ENCODE measurements at places on chromosomes 6 and 20.
A peak's percentile ranks its signal among the peaks of the same experiment; 100 is the strongest.

DNA sequence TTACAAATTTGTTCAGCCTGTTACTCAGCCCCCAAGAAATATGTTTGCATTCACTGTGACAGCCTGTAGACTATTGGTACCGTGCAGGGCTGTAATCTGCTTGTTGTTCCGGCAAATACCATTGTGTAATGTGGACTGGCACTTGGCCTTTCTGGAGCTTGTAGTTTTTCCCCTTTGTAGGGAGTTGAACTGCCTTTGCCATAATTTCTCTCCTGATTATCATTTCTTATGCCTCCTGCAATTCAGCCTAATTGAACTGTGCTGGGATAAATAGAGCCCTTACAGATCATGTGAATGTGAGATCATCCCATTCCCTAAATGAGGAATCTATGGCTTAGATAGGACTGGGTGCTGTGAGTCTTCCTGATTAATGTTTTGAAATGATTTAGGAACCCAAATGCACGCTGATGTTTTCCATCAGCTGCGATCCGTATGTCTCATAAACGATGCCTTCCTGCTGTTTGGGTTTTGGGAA lies 185.1 kb downstream of the JARID2 start:
- no peak for DNase-seq

DNA sequence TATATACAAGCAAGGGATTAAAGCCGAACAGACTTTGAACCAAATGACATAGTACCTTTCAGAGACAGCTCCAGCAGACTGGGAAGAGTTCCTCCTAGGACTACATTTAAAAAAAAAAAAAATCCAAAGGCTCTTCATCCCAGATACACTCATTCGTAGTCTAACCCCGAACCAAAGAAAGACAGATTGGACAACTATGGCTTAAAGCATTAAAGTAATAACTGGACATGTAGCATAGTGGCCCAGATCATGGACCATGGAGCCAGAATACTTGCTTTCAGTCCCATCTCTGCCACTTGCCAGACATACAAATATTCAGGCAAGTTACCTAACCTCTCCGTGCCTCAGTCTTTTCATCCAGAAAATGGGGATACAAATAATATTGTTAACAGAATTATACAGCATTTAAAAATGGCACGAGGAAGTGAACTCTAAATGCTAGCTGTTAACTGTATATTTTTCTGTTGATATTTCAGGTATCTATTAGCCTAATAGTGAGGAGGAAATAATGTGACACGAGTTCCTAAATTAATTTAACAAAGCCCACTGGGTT lies 123.7 kb downstream of the HIVEP2 start:
- no peak for DNase-seq

- DNase-seq, result no peak
Observed at GRCh38 chr6:116087437-116088027, 13.1 kb upstream of the NT5DC1 start.

DNA sequence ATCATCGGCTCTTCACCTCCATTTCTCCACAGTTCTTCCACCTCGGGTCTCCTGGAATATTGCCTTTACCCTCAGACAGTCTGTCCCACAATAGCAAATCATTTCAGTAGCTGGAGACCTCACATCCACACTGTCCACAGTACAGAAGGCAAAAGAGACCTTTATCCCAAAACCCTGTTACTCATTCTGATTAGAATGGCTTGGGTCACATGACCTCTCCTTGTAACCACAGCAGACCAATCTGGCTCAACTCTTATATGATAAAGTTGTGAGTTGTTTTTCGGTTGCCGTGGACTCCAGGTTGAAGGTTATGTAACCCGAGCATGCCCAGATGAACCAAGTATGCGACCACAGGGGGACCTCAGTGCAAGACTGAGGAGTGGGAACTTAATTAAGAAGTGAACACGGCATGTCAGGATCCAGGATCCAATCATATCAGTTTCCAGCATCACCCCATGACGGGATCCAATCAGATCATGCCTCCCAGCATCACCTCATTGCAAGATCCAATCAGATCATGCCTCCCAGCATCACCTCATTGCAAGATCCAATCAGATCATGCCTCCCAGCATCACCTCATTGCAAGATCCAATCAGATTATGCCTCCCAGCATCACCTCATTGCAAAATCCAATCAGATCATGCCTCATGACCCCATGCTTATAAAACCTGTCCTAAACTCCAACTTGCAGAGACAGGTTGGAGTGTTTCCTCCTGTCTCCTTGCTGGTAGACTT lies 68.7 kb downstream of the LY86 start:
- DNase-seq, result no peak

DNA sequence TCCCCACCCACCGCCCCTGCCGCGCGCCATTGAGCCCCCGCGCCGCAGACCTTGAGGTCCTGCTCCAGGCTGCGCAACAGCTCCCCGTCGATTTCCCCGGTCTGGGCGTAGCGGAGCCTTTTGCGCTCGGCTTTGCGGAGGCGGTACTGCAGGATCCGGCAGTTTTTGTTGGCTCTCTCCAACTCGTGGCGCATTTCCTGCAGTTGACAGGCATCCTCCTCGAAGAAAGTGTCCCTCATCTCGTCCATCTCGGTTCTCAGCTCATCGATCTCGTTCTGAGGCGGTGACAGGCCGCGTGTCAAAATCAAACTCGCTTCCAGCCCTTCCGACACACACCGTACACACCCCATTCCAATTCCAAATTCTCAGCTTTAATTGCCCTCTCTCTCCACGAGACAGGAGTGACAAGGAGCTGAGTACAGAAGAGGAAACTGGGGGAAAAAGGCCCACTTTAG lies 4.3 kb downstream of the MTCL3 start:
- DNase-seq, result peak; percentile 39

DNA sequence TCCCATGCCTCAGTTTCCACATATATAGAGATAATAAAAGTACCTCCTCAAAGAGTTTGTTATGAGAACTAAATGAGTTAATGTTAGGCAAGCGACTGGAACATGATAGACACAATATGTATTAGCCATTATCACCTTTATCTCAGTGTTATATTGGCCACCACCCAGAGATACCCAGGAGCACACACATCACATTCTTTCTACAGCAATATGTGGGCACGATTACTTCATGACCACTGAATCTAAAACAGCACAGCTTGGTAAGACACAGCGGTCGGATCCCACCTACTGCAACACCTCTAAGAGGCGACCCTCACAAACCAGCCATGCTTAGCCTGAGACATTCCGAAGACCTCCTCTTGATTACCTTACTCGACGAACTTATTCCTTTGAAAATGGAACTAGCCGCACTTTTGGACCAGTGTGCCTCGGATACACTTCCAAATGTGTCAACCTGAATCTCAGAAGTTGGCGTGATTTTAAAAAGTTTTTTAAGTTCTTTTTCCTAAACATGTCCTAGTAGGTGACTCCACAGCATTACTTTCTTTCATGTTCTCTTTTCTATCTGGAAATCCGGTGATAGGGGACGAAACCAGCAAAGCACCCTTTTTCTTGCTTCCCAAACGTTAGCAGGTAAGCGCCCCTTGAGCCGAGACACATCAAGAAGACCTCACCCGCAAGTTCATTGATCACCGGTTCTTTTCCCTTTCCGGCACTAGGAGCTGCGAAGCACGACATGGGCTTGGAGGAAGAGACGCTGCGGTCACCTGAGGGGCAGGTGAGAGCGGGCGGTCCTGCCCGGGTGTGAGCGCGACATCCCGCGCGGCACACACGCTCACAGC lies 923 bp downstream of the GMDS start:
- DNase-seq, result no peak

GRCh38 chr6:32060966-32061655 lies 22.9 kb downstream of the CYP21A2 start:
- DNase-seq, result no peak

- no peak for DNase-seq
Observed at GRCh38 chr6:22880686-22881433, 311.5 kb downstream of the HDGFL1 start.

- no peak for DNase-seq
Observed at GRCh38 chr6:165695722-165696515, 32.9 kb upstream of the PDE10A start.

DNA sequence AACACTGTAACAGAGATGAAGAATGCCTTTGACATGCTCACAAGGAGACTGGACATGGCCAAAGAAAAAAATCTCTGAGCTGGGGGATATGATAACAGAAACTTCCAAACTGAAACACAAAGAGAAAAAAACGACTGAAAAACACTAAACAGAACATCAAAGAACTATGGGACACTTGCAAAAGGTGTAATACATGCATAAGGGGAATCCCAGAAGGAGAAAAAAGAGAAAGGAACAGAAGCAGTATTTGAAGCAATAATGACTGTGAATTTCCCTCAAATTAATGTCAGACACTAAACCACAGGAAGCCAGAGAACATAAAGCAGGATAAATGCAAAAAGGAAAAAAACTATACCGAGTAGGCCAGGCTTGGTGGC lies 117.4 kb upstream of the ARID1B start:
- no peak for DNase-seq

DNA sequence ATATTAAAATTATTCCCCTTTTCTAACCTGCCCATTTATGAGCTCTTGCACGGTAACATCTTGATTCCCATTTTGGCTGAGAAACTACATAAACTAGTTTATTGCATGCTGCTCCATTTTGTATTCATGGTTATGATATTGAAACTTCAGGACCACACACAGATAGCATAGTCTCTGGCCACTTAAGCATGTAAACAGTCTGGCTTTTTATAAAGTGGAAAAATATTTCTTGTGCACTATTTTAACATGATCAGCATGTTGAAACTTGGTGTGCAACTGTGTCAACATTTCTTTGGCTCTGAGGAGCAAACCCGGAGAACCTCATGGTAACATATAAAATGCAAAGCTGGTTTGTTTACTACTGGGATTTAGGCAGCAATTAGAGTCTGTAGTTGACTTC lies 70.7 kb downstream of the SLX4IP start:
- no peak for DNase-seq

DNA sequence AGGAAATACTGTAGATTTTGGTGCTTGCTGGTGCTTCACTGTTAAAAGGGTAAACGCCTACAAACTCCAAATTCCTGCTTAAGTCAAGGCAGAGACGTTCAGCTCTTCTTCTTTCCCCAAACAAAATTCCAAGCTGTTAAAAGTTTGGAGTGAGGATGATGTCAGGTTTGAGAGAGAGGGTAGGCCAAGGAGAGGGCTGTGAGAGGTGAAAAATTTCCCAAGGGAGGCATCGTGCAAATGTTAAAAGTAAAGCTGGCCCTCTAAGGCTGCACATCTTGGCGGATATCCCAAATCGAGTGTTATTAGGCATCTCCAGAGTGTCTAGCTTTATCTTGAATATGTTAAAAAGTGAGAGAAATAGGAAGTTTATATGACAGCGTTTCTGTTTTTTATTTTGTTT lies 651.8 kb downstream of the QKI start:
- no peak for DNase-seq

- peak; percentile 45 for DNase-seq
Observed at GRCh38 chr20:47725248-47725973, 59.9 kb downstream of the SULF2 start.

GRCh38 chr20:23640671-23641667 lies 3.2 kb upstream of the CST3 start:
- DNase-seq, result no peak

DNA sequence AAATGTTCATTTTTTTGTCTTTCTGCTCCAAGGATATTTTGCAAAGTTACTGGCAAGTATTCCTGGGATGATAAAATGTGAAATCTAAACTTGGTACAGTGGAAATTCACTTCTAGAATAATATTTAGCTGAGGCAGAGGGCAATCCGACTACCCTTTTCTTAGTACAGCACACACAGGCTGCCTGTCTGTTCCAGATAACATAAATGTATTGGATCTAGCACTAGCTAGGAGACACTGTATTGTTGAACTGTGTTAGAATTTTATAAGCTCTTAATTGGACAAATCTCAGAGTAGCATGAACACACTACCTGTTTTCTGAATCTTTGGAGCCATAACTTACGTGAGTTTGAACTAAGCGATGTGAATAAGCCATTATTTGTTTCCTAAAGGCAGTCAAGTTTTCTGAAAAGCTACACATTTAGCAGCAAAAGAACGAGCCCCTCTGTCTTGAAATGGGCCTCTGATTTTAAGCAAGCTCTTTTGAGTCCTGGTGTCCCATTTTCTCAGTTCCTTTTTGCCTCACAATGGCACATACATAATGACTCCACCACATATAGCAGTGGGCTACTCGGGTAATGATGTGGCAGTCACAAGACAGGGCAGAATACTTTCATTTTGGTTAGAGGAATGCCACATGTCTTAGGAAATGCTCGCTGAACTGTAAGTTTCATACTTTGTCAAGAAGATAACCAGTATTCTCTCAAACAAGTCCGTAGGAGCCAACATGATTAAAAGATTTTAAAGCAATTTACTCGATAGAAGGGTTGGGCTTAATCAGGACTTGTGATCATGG lies 116.5 kb upstream of the ESR1 start:
- DNase-seq, result no peak

- no peak for DNase-seq
Observed at GRCh38 chr6:2623295-2623694, 127.4 kb downstream of the MYLK4 start.

- DNase-seq, result no peak
Observed at GRCh38 chr6:37530297-37530696, 30.6 kb upstream of the CCDC167 start.

DNA sequence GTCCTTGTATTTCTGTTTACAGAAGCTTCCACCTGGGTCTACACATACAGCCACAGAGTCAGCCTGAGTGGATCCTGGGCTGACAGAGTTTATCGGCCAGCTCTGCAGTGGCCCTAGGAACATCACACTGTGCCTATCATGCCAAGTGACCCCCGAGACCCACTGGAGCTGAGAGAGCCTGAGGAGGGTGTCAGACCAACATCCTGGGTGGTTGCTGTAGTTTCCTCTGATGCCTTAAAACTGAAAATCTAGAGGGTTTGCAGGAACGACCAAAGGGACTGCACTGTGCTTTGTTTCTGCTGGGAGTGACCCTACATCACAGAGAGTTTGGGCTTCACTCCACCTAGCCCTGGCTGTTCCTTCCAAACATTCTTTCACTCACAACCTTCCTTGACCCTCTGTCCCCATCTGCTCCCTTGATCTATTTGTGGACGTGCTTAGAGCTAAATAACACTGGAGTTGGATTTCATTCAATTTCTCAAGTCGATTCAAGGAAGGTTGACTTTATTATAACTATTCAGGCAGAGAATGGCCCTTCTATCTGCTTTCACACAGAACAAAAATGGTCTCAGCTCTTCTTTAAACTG lies 18.1 kb downstream of the MYLK4 start:
- no peak for DNase-seq

- DNase-seq, result no peak
Observed at GRCh38 chr20:51417250-51418136, 125.0 kb downstream of the NFATC2 start.

DNA sequence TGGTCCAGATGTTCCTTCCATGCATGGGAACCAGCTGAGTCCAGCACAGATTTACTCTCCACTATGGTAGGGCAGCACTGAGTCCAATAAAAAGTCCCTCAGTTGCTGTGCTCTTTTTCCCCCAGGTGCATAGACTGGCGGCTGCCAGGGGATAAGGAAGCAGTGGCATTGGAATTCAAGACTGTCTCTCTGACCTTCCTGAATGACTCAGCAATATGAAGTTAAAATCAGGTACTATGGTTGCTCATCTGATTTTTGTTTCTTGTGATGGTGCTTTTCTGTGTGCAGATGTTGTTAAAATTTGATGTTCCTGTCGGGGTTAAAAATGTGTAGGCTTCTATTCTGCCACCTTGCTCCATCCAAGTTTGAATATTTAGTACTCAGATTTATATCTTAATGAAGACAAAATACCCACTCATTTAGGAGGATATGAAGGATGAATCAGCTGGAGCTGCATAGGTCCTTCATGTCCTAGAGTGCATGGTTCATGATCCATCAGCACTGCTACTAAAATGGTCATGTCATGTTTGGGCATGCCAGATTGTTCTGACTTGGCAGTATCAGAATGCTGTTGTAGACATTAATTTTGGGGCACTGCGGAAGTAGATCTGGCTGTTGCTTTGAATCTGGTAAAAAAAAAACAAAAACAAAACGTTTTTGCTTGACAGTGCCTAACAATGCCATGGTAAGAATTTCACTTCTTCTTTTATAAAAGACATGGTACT lies 321.2 kb upstream of the MAP3K7 start:
- no peak for DNase-seq
